ENCODE measurements at places on chromosomes 16 and 17. TPM values are rescaled to one million over a fixed set of nuclear protein-coding genes. Genes with fewer than 3 reads are reported as not detected.

The CBX2 gene
- 14.1 TPM for total RNA-seq

The NPIPA2 gene
- 0.28 TPM for total RNA-seq

The TEKT1 gene
- not detected for total RNA-seq

The TAC4 gene
- not detected for total RNA-seq
